ENCODE measurements at places on chromosomes 2 and 18. TPM values are rescaled to one million over a fixed set of nuclear protein-coding genes. Genes with fewer than 3 reads are reported as not detected.

The RAB11FIP5 gene
- 26.1 TPM for total RNA-seq

The ABCG8 gene
- total RNA-seq, result not detected

The NMUR1 gene
- 2.0 TPM for total RNA-seq

The DSC2 gene
- 5.1 TPM for total RNA-seq

The FEV gene
- not detected for total RNA-seq

The TMEM17 gene
- 2.0 TPM for total RNA-seq

The VWC2L gene
- total RNA-seq, result not detected

The FLACC1 gene
- 4.4 TPM for total RNA-seq

The CD8A gene
- total RNA-seq, result 10.9 TPM

The CCNYL1 gene
- 21.1 TPM for total RNA-seq

The CYP27C1 gene
- 0.73 TPM for total RNA-seq

The PPP1R7 gene
- total RNA-seq, result 73.4 TPM

The MAL gene
- 19.2 TPM for total RNA-seq

The GREB1L gene
- total RNA-seq, result 0.05 TPM

The TCF23 gene
- total RNA-seq, result 0.42 TPM

The IL1B gene
- 3.5 TPM for total RNA-seq

The VAMP5 gene
- 32.8 TPM for total RNA-seq

The PDE1A gene
- 9.7 TPM for total RNA-seq

The TSHZ1 gene
- 21.1 TPM for total RNA-seq

The TACR1 gene
- total RNA-seq, result 5.5 TPM

The POTEI gene
- not detected for total RNA-seq

The KCNG3 gene
- total RNA-seq, result not detected

The ONECUT2 gene
- 0.03 TPM for total RNA-seq

The GCKR gene
- 1.9 TPM for total RNA-seq

The POTEC gene
- total RNA-seq, result not detected

The PRKCE gene
- 54.3 TPM for total RNA-seq

The ASPRV1 gene
- total RNA-seq, result 1.7 TPM

The ACAA2 gene
- total RNA-seq, result 21.3 TPM

The SLC5A7 gene
- total RNA-seq, result 3.7 TPM

The MAP3K2 gene
- total RNA-seq, result 73.2 TPM

The TEKT4 gene
- not detected for total RNA-seq
